NCI-H1417 (cell line): ENCODE measurements at places on chromosomes 12 and 14.

- no peak for DNase-seq
Observed at GRCh38 chr12:111006621-111007020, 86.2 kb upstream of the MYL2 start.

DNA sequence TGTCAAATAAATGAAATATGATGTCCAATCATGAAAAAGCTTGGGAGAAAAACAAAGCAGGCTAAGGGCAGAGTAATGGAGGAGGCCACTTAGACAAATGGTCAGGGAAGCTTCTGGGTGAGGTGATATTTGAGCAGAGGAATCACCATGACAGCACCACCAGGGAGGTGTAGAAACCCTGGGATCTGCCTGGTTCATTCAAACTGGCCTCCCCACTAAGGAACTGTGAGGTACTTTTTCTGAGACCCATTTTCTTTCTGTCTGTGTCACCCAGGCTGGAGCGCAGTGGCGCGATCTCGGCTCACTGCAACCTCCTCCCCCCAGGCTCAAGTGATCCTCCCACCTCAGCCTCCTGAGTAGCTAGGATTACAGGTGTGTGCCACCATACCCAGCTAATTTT lies 7.8 kb upstream of the SSH1 start:
- DNase-seq: no peak

- DNase-seq: no peak
Observed at GRCh38 chr12:112939761-112940381, 1.6 kb downstream of the OAS3 start.

DNA sequence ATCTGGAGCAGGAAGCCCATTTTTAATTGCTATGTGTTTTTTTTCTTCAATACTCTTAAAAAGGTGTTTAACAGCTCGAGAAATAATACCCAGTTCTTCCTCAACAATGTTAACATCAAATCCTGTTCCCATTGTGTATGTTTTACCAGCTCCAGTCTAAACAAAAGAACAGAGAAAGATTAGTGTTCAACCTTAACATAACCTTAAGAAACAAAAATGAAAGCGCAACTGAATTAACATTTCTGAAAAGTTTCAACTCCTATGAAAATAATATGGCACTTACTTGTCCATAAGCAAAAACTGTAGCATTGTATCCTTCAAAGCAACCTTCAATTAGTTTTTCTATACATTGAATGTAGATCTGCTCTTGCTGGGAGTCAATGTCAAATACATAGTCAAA lies 73.2 kb downstream of the KIF21A start:
- DNase-seq: no peak

GRCh38 chr12:11500188-11500860 lies 105.0 kb upstream of the PRB2 start:
- DNase-seq: peak; percentile 36

GRCh38 chr12:132833341-132833740 lies 4.7 kb upstream of the GOLGA3 start:
- no peak for DNase-seq

DNA sequence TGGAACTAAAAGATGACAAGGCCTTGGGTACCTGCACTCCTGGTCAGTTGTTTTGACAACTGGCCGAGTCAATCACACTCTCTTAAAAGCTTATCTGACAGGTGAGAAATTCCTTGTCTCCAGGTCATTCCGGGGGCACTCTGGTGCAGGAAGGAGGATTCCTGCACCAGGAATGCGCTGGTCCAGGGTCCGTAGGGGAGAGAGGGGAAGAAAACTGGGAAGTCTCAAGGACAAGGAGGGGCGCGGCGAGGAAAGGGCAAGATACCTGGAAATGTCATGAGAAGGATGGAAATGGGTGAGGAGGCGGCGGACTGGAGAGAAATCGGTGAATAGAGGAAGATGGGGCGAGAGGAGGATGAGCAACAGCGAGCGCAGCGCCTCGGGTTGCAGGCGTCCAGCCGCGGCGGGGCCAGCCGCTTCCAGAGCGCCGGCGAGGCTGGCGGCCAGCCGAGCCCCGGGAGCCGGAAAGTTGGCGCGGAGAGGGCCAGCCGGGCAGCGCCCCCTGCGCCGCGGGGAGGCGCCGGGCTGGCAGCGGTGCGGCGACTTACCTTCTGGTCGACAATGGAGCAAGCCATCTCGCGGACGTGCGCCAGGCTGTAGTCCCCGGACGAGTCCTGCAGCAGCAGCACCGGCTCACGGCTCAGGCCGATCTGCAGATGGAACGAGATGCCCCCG lies 809 bp downstream of the PRKD1 start:
- peak; percentile 87 for DNase-seq

GRCh38 chr12:131282292-131283080 lies 328.8 kb downstream of the ADGRD1 start:
- DNase-seq: no peak

DNA sequence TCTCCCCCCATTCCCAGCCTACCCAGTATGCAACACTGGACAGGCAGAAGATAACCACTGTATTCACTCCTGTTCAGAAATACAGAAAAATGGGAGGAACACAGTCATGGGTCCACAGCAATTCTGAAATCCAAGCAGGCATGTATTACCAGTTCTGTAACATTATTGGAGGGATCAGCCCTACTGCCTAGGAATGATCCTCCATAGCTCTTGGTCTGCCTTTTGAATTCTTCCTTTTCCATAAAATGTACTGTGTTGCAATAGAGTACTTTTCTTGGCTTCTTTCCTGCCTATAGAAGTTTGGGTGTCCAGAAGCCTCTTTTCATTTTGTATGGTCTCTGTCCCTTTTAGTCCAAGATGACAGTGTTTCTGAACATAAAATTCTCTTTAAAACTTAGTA lies 46.5 kb downstream of the SPATS2 start:
- no peak for DNase-seq

GRCh38 chr14:61934385-61934784 lies 172.2 kb downstream of the SNAPC1 start:
- DNase-seq: no peak

GRCh38 chr12:51836041-51836826 lies 12.3 kb downstream of the FIGNL2 start:
- DNase-seq: no peak

GRCh38 chr14:92108345-92109254 lies 2.2 kb upstream of the ATXN3 start:
- no peak for DNase-seq

GRCh38 chr14:53735916-53736315 lies 220.7 kb downstream of the BMP4 start:
- peak; percentile 18 for DNase-seq

- DNase-seq: no peak
Observed at GRCh38 chr14:65962952-65963351, 523.2 kb upstream of the CCDC196 start.

DNA sequence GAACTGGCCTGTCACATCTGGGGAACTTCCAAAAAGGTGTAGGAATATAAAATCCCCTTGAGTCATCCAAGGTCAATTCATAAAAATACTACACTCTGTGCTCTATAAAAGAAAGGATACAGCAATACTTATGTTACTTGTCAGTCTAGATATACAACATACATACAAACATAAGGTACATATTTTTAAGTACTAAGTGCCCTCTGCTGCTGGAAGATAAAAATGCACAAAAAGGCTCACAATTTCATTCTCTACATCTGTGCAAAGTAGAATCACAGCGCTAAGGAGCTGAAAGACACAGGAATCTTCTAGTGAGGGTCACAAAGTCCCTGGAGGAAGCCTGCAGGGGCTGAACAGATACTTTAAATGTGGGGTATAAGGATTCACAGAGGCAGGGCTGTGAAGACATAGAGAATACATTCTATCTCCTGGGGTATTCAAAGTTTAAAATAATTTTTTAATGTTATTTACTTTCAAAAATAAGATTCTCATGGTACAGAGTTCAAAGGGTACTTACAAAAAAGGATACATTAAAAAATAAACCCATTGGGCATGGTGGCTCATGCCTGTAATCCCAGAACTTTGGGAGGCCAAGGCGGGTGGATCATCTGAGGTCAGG lies 10.2 kb upstream of the GOLGA5 start:
- peak; percentile 65 for DNase-seq

- DNase-seq: no peak
Observed at GRCh38 chr12:132287391-132288238, 41.8 kb downstream of the GALNT9 start.

DNA sequence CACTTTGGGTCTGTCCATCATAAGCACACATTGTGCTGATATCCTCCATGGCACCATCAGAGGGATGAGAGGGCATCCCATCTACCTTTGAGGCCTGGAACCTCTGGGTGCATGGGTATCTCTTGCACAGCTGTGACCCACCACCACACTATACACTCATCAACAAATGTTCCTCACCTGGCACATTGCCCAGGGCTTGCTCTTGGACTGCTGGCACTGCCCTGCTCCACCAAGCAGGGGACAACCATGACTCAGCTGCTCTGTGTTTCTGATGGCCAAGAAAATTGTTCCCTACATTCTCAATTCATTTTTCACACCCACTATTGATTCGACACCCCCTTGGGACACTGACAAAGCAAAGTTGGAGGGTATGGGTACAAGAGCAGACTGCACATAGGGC lies 155.5 kb downstream of the PTPRO start:
- DNase-seq: no peak

GRCh38 chr14:89626233-89626806 lies 209.3 kb upstream of the FOXN3 start:
- no peak for DNase-seq

DNA sequence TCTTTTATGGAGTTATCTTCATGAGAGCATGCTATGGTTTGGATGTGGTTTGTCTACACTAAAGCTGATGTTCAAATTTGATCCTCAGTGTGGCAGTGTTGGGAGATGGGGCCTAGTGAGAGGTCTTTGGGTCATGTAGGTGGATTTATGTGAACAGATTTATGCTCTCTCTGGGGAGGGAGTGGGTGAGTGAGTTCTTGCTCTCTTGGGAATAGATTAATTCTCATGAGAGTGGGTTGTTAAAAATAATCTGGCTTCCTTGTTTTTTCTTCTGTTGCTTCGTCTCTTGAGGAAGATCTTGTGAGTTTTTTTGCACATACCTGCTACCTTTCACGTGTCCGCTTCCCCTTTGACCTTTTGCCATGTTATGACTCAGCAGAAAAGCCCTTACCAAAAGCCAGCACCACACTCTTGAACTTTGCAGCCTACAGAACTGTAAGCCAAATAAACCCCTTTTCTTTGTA lies 20.5 kb downstream of the DERA start:
- DNase-seq: no peak

GRCh38 chr14:76687611-76688382 lies 73.5 kb upstream of the VASH1 start:
- peak; percentile 10 for DNase-seq

- DNase-seq: no peak
Observed at GRCh38 chr12:132236930-132237771, 92.2 kb downstream of the GALNT9 start.

DNA sequence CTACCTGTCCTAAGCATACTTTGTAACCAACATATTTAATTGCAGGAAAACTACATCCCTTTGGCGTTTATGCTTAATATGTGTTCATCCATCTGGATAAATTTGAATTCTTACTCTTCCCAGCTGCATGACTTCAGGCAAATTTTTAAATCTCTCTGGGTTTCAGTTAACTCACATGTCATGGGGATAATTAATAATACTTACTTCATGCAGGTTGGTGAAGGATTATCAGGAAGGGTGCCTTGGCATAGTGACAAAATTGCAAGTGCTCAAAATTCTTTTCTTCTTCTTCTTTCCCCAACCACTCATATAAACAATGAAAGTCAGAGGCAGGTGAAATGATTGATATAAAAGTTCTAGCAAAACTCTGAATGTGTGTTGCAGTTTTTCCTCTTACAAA lies 15.9 kb downstream of the SYT10 start:
- DNase-seq: peak; percentile 19
